ACHN (cell line): ENCODE measurements at places on chromosomes 3 and 15.

DNA sequence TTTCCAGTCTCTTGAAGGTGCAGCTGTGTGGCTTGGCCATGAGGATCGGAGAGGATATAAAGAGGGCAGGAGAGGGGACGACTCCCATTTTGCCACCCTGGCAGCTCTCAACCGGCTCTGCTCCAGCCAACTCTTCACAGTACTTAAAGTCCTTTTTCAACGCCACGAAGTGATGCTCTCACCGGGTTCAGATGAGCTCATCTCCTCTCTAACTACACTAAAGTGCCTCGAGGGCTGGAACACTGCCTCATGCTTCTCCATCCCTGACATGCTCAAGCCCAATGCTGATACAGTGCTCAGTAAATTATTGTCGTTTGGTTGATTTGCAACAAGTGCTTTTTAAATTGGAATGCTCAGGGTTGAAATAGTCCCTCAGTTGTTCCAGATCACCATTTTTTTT is 97.8 kb downstream of the GTPBP8 start:
- DNase-seq = no peak

- DNase-seq = peak; percentile 6
These were observed 73.6 kb downstream of the EEFSEC start for GRCh38 chr3:128226795-128227395.

GRCh38 chr15:90114451-90114901 is 12.2 kb upstream of the IDH2 start:
- no peak for DNase-seq

DNA sequence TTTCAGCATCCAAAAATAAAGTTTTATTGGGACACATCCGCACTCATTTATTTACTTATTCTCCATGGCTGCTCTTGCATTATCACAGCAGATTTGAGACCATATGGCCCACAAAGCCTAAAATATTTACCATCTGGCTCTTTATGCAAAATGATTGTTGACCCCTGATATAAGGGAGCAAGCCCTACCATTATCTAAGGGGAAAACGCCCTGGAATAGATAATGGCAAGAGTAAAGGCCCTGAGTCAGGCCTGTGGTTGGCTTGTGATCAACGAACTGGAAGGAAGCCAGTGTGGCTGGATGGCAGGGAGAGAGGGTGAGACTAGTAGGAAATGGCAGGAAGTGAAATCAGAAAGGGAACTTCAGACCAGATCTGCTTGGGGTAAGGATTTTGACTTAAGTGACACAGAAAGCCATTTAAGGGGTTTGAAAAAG is 24.6 kb upstream of the DMXL2 start:
- peak; percentile 75 for DNase-seq

- no peak for DNase-seq
These were observed 163.7 kb downstream of the PGPEP1L start for GRCh38 chr15:98843844-98844243.
